ENCODE measurements at places on chromosomes 16 and 17.

- peaks cover 42% of the 10 kb centered on the region for H3K36me3 ChIP-seq
- no peak for DNase-seq
- no peak overlapping the region for H3K4me3 ChIP-seq
- H3K27me3 ChIP-seq: no peaks in the 10 kb centered on the region
These were observed 17.5 kb downstream of the EMC8 start for GRCh38 chr16:85781695-85782370.

DNA sequence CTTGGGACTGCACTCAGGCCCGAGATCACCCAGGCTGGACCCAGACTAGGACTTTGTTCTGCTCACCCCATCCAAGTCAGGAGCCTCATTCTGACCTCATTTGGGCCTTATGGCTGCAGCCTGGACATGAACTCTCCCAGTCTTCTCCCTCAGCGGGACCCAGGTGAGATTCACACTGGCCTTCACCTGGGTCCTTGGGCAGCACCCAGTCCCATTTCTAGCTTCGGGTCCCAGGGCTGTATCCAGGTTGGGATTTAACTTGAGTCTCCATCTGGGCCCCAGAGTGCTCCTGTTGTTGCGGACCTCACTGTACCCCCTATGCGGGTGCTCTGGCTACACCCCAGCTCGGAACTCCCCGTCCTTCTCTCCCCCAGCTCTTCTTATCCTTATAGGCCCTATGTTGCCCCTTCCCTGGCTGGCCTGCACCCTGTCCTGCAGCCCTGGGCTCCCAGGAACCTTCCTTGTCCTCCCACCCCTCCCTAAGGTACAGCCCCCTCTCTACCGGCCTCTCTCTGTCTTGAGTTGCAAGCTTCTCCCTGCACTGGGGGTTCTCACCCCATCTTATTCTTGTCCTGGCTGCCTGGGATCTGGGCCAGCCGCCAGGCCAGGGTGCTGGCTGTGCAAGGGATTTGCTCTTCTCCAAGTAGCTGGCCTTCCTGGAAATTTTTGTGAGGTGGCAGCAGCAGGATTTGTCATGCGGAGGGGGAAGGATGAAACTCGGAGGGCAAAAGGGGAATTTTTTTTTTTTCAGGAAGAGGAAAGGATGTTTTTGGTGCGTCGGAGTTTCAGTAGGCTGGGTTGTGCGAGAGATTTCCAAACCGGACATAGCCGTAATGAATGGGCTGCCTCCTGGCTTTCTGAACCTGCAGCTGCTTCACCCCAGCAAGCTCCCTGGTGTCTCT, 904 bp downstream of the MAP2K3 start:
- peaks cover 56% of the 10 kb centered on the region for H3K4me1 ChIP-seq
- H3K4me3 ChIP-seq: peak overlapping the region; percentile 87
- DNase-seq: peak; percentile 39

DNA sequence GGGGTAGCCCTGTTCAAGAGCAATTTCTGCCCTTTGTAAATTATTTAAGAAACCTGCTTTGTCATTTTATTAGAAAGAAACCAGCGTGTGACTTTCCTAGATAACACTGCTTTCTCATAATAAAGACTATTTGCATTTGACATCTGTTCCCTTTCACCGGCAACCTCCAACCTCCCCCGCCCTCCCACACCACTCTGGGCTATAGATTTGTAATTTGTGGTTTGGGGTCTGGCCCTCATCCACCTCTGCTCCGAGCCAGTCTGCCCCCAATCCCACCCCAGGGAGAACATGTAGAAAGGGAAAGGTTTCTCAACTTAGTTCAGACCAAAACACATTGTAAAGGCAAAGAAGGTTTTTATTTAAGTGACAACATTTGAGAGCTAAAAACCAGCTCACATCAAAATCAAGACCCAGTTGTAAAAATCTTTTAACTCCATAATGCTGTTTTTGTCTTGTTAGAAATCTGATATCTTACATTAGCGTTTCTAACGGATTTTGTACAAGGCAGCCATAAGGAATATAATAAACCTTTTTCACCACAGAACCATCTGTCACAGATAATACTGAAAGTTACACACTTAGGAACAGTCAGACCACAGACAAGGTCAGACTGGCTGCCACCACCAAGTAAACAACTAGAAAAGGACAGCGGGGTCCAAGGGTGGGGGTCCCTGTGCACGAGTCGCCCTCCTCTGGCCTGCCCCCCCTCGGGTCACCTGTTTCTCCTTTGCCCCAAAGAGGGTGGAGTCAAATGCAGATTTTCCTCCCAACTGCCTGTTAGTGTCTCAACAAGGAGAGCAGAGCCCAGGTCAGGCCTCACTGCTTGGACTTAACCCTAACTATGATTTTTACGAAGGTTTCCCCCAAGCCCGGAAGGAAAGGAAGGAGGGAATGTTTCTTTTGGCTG, 6.9 kb downstream of the PIMREG start:
- peaks cover 6% of the 10 kb centered on the region for H3K4me1 ChIP-seq
- DNase-seq: no peak

GRCh38 chr17:82734987-82735866, at the start of gene FN3K:
FN3K (plus strand) TSS chr17:82735615; CDS start chr17:82735637, 22 bp downstream.
- DNase-seq: no peak
- H3K36me3 ChIP-seq: no peaks in the 10 kb centered on the region
- no peak within 1 kb of the TSS for H3K4me3 ChIP-seq
- no peak within 1 kb of the TSS for H3K27ac ChIP-seq
- H3K27me3 ChIP-seq: no peaks in the 10 kb centered on the region
- H3K4me1 ChIP-seq: peaks cover 4% of the 10 kb centered on the region

Data from CD4-positive, alpha-beta memory T cell (primary cell).